ENCODE measurements at places on chromosomes 7 and 10.

DNA sequence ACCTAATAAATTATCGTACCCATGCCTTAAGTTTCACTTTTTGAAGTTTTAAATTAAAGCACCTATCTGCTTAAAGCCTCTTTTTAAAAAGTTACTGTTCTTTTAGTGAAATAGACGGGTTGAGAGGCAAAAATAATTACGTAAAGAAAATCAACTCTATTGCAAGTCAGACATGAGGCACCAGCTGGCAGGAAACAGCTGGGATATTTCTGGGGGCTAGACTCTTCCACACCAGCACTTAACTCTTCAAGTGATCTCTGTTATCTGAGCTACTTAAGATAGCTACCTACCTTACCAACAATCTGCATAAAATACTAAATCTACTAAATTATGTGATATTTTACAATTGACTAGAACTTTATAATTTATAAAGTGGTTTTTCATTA, 35.8 kb downstream of the GBF1 start:
- DNase-seq: no peak

GRCh38 chr10:48458662-48459048, 146.2 kb downstream of the ARHGAP22 start:
- DNase-seq: no peak

DNA sequence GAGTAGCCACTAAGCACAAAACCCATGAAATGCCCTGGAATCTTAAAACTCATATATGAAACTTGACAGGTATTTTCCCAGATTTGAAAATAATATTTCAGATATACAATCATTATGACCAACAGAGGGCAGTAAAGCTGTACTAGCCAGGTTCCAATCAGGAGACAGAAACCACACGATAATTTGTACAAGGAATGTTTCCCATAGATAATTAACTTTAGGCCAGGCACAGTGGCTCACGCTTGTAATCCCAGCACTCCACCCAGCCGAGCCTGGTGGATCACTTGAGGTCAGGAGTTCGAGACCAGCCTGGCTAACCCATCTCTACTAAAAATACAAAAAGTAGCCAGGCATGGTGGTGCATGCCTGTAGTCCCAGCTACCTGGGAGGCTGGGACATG, 31.0 kb upstream of the NUB1 start:
- peak; percentile 52 for DNase-seq

DNA sequence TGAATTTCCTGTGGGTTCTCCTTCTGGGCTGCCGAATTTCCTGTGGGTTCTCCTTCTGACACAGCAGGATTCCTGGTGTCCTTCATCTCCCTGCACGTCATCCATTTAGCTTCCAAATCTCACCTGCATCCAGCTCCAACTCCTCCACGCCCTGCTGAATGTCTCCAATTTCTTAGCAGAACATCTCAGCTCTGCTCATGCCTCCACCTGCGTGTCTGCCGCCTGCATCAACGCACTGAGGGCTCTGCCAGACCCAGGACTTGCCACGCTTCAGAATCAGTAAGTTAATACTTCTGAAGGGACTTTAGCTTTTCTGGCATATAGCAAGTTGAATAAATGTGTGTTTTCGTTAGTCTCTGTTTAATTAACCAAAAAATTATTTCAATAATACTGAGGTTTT, 31.1 kb upstream of the VIPR2 start:
- DNase-seq: no peak

DNA sequence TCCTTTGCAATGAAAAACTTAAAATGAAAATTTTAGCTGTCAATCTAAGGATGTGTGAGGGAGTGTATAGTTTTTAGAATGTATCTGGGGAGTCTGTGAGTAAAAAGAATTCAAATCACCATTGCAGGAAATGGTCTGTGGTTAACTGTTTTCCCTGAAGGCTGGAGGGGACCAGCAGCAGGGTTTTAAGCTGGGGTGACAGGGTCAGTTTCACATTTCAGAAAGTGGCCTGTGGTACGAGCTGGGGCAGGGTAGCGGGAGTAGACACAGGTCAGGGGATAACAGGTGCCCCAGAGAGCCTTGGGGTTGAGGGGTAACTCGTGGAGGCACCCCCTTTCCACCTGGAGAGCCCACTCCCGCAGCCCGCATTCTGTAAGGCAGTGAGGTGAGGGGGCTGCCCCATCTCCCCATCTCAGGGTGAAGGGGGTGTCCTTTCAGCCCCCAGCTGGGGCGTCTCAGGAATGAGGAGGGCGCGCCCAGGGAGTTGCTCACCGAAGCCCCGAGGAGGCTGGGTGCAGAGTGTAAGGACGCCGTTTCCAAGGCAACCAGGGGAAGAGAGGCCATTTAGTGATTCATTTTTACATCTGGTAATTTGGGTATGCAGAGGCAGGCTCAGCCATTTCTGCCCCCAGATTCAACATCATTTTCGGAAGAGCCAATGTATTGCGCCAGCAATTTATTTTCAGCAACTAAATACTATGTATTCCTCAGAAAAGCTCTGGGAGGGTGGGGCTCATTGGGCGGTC, 168.9 kb downstream of the SLIT1 start:
- DNase-seq: peak; percentile 30

- DNase-seq: no peak
Observed at GRCh38 chr7:49775065-49775948, 1.9 kb downstream of the VWC2 start.

DNA sequence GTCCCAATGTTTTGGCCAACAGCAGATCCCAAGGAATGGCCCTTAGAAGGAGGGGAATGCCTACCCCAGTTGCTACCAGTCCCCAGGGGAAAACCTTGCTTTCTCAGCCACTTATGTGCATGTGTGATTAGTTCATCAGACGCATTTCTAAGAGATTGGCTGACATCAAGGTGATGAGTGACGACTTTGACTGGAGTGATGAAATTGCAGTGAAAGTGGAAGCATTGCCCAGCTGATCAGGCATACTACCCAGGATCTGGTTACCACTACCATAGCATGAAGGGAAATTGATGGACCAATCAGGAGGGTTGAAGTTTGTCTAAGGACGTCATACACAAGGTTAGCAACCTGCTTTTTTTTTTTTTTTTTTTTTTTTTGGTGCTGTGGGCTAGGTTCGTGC, 90.3 kb upstream of the ELMO1 start:
- no peak for DNase-seq

- DNase-seq: no peak
Observed at GRCh38 chr7:151346-152050, 40.9 kb upstream of the FAM20C start.

- DNase-seq: no peak
Observed at GRCh38 chr7:133560900-133561299, 308.0 kb downstream of the EXOC4 start.

DNA sequence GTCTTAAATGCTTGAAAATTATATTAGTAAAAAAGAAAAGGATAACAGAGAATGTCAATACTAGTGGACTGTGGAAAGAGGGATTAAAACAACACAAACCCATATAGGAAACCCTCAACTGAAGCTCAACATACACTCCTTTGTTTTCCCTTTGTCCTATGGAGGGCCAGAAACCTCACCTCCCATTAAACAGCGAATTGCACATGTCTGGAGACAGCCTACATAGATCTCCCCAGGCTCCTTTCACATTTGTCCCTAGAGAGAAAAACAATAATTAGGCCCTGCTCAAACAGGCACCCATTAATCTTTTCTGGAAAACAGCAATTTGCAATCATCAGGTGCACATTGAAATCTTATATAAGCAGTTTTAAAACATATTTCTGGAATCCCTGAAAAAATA, 87.6 kb upstream of the SEMA3D start:
- no peak for DNase-seq

GRCh38 chr7:28406192-28406591, 6.1 kb upstream of the CREB5 start:
- no peak for DNase-seq

GRCh38 chr7:122132341-122132740, 11.7 kb downstream of the AASS start:
- no peak for DNase-seq

GRCh38 chr7:132614428-132615318, 38.4 kb upstream of the PLXNA4 start:
- peak; percentile 69 for DNase-seq

DNA sequence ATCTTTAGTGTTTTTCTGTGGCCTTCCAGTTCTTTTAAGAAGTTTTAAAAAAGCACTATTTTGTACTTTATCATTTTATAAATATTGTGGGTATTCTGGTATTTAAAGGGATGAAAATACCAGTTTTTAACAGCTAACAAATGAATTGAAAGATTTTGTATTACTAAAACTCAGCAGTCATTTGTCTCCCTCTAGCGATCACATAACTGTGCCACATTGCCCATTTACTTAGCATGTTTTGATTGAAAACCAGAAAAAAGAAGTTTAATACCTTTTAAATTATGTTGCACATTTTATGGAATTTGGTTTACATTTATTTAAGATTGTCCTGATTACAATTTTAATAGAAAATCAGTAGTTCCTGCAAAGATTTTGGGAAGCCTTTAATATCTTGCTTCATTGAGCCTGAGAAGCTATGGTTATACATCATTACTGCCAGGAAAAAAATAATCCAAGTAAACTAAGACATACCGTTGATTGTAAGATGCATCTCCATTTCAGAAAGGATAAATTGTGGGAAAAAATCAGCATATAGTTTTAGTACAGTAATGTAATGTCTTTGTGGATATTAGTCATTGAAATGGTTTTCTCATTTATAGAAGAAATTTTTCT, 34.9 kb downstream of the TAX1BP1 start:
- DNase-seq: peak; percentile 37

DNA sequence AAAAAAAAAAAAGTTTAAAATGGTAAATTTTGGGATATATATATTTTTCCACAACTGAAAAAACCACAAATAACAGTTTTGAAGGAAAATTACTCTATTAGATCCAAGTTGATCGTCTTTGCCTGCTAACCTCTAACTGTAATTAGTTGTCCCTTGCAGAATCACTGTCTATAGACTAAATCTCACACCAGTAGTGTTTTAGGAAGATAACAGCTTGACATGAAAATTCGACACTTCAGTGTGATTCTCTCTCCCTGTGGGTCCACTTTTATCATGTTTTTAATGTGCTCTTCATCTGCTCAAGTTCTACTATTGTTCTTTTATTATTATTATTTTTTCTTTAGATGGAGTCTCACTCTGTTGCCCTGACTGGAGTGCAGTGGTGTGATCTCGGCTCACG, 24.5 kb upstream of the ARHGAP21 start:
- no peak for DNase-seq

- DNase-seq: no peak
Observed at GRCh38 chr7:157843336-157844140, 506.7 kb downstream of the DNAJB6 start.

DNA sequence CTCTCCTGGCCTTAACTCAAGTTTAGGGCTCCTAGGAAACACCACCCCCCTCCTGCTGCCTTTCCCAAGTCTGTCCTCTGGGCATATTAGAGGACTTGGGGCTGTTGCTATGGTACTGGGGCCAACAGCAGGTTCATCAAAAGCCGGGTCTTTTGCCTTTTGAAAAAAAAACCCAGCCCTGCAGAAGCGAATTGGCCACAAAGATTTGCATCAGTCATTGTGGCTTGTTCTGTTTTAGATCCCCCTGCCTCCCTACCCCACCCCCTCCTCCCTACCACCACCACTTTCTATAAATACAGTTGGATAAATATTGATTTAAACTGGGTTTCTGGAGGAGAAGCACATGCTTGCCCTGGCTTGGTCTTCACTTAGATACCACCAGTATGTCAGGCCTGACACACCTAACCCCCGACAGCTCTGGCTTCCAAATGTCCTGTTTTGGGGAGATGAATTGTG, 7.0 kb downstream of the MXI1 start:
- DNase-seq: peak; percentile 76

DNA sequence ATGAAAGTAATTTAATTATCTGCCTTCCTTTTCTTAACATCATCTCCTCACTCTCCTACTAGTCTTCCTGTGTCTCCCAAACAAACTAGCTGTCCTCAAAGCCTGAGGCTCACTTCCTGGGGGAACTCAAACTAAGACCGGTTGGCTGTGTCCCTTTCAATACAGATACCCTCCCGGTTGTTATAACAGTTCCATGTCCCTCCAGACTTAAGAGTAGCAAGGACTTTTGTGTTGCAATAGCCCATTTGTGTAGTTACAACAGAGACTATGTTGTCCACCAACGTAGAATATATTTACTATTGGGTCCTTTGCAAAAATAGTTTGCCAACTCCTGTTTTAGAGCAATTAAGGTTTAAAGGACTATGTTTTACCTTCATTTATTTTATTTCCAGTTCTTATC, 8.6 kb upstream of the TARP start:
- peak; percentile 77 for DNase-seq

GRCh38 chr10:9510626-9511025, 1456.1 kb downstream of the GATA3 start:
- no peak for DNase-seq

DNA sequence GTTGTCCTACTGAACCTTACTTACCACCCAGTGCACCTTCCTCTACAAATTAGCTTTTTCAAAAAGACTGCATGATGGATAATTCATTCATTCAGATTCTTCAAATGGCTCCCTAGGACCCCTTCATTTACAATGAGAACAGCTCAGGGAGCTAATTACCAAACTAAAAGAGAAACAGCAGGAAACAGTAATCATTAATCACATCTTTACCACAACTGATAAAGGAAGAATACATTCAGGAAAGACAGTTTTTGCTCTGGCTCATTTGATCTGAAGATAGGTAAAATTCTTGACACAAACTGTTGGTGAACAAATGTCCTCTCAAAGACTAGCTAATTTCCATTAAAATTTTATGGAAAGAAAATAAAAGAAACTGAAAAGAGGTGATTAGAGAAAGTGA, 1652.7 kb upstream of the LRRTM3 start:
- DNase-seq: no peak

DNA sequence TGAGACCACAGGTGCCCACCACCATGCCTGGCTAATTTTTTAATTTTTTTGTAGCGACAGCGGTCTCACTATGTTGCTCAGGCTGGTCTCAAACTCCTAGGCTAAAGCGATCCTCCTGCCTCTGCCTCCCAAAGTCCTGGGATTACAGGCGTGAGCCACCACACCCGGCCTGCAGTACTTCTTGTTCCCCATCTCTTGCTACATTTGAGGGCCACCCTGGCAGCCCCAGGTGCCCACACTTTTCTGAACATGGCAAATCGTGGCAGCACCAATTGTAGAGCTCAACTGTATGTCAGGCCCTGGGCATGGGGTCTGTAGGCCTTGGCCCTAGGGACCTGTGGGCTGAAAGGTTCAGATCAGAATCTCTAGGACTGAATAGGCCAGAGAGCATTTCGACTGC, 25.1 kb upstream of the LIMK1 start:
- no peak for DNase-seq

- DNase-seq: no peak
Observed at GRCh38 chr10:21495002-21495751, 30.3 kb downstream of the SKIDA1 start.

- DNase-seq: no peak
Observed at GRCh38 chr7:116862951-116863670, 724 bp downstream of the CAPZA2 start.

DNA sequence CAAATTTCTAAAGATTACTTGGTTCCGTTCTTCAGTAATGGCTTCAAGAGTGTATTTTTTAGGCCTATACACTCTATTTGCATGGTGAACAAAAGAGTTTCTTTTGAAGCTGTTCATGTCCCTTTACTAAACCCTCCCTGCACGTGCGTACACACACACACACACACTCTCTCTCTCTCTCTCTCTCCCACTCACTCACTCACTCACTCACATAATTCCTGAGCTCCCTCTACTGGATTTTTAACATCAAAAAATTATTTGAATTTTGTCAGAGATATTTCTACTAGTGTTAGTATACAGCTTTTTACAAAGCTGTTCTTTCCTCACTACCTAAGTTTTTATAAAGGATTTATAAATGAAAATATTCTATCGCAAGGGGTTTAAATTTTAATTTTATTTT, 85.9 kb downstream of the UBE3C start:
- peak; percentile 40 for DNase-seq

- no peak for DNase-seq
Observed at GRCh38 chr10:28853195-28853594, 175.9 kb downstream of the BAMBI start.

Measured in NB4 (cell line).